ENCODE measurements at places on chromosomes 1 and 21.

DNA sequence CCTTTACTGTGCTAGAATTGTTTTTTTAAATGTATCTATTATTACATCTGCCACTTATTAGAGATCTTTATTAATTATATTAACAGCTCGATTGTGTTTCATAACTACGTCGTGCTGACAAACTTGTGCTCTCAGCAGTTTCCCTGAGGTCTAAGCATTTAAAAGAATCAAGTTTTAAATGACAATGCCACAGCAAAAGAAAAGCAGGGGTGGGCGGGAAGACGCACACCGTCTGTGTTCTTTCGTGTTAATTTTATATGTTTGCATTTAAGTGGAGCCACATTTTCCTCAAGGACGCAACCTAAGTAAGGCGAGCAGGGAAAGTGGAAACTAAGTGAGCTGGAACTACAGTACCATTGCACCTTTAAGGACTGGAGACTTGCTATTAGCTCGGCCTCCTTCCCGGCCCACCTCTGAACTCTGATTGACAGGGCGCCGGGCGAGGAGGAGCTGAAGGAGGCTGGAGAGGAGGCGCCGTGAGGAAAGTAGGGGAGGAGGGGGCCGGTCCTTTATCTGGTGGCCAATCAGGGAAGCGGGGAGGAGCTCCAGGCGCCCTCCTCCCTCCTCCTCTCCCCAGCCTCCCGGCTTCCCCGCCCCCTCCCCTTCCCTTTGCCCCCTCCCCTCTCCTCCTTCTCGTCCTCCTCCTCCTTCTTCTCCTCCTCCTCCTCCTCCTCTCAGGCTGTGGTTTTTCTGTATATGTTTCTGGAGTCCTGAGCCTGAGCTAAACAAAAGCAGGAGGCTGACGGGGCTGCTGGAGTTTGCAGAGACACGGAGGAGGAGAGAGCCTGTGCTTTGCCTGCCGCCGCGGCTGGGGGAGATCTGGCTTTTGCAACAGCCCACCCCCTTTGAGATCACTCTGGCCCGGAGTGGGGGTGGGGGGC lies at the start of gene PBX1:
TSS of gene PBX1 (plus strand) at position 724 of the 881 bp plus-strand sequence.
- peak; percentile 97 for DNase-seq

DNA sequence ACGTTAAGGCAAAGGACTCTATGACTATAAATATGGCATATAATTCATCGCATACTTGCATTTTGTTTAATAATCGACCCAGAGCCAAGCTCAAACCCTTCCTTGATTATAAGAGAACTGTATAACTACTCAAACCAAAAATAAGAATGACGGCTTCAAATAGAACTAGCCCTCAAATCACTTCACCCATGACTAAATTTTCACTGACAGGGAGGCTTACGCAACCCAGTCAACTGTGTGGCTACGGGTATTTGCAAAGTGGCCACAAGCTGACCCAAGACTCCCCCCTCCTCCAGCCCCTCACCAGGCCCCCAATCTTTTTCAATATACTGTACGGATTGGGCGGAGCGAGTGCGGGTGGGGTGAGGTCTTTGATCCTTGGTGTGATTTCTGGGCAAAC lies 268.3 kb downstream of the ASTN1 start:
- no peak for DNase-seq

DNA sequence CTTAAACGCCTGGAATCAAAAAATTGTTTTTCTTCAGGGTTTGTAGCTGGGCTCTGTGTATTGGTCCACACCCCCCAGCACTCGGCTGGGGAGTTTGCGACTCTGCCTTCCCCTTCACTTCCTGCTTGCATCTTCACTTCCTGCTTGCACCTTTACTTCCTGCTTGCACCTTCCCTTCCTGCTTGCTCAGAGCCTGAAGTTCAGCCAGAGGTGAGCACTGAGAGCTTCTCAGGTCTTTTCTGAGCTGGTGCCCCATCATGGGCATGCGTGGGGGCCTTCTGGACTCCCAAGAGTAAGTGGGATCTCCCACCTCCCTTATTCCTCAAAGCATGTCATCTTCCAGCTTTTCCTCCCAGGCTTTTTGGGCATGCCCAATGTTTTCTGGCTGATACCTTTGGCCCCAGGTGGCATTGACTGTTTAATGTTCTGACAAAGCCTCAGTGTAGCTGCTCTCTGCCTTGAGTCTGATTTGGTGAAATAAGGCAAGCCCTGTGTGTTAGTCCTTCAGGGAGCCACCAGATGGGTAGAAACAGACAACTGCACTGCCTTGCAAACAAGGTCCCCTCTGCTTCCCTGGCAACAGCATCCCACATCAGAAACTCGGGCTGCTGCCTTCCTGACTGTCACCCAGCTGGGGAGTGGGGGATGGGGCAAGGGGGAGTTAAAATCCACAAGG lies 3.5 kb downstream of the KRTAP10-2 start:
- DNase-seq: no peak

DNA sequence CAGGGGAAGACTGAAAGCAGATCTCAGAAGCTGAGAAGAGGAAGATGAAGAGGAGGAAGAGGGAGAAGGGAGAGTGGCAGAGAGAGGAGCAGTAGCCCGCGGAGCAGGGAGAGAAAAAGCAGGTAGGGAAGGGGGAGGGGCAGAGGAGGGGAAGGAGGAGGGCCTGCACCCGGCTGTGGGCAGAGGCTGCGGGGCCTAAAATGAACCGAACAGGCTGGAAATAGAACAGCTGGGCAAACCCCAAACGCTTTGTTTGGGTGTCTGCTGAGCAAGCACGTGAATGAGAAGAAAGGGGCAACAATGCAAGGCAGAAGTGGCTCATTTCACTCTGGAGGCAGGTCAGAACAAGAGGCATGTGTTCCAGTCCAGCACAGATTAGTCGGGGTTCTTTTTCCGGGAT lies 33.5 kb downstream of the KCNC4 start:
- no peak for DNase-seq

GRCh38 chr1:247209396-247209795 lies 37.6 kb upstream of the ZNF124 start:
- DNase-seq: no peak

GRCh38 chr1:148309940-148310500 lies 157.9 kb upstream of the NBPF11 start:
- DNase-seq: no peak

DNA sequence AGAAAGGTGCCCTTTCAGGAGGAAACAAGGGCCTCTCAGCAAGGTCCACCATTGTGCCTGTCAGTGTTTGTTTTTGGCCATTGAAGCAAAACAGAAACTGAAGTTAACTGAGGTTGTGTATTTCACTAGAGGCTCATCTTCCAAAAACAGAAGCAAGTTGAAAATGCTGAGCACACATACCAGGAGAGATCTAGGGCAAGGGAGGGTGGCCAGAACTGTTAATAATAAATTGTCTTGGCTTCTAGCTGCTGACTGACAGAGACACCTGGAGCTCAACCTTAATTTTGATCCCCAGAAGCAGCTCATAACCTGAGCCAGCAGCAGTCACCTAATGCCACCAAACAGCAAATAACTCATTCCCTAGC lies 5.2 kb downstream of the AGMAT start:
- no peak for DNase-seq

DNA sequence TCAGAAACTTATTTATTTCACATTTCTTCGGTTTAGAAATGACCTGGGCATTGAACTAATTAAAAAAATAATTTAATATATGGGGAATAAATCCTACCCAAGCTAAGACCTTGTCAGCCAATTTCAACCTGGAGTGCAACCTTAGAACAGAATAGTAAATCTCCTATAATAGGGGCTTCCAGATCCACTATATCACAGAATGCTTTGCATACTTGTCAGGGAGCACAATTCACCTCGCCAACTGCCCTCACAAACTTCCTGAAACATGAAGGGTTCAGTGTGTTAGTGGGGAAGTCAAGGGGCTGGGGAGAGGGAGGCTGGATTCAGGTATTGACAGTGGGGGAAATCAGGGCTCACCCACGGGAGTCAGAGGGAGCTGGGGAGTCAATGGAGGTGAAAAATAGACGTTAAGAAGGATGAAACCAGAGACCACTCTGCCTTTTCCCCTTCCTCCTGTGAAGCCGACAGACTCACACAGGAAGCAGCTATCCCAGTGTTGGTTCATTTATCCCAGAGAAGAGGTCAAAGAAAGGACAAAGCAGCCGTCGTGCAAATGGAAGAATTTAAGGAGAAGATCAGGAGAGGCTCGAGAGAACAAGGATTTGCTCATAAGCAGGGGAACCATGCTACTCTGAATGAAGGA lies 453.3 kb downstream of the NUF2 start:
- DNase-seq: no peak

DNA sequence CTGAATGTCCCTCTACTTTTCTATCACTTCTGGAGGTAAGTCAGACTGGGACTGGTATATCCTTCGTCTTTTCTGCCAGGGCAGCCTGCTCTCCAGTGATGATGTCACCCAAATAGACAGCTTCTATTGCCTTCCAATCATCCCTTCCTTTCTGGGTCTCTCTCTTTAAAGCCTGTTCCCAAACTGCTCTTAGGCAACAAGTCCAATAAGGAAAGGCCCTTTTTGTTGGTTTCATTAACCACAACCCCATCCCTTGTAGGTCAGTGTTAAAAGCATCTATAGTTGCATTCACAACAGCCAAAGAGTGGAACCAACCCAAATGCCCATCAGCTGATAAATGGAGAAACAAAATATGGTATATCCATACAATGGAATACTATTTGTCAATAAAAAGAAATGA lies 114.4 kb downstream of the CNIH3 start:
- no peak for DNase-seq

DNA sequence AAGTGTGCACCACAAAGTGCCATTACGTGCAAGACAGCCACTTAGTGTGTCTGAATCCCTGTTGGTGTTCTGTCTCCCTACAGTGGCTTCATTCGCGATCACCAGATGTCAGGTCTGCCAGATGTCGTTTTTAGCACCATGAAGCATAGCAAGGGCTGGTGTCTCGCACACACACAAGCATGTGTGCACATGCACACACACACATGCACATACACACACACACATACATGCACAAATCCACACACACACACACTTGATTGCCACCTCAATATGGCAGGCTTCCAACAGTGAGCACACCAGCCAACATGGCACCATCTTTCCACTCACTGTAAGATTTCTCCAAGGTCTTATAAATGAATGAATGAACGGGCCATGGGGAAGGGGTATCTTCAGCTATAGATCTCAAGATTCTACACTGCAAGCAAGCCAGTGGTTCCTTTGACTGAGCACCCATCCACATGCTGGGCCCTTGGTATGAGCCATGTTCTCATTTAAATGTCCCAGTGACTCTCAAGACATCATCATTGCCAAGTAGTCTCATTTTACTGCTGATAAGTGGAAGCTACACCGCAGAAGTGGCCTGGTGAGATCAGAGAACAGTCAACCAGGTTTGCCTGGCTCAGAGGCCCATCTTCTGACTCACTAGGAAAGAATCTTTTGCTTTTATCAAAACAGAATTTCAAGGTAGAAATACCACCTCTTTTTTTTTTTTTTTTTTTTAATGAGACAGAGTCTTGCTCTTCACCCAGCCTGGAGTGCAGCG lies 84.9 kb downstream of the SIM2 start:
- no peak for DNase-seq

DNA sequence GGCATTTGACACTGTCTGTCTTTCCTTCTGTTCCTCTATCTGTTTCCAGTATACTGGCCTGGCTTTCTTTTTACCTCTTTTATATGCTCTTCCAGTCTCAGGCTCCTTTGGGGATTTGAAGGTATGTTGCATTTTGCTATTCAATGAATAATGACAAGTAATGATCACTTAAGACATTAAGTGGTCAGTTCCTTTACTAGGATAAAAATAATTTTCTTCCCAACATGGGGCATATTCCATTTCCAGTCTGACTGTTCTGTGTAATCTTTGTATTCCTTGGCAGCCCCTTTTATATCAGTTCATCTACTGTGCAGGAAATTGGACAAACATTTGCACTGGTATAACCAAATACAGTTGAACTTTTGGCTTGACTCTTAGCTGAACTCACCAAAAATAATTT lies 15.6 kb downstream of the METTL18 start:
- no peak for DNase-seq

DNA sequence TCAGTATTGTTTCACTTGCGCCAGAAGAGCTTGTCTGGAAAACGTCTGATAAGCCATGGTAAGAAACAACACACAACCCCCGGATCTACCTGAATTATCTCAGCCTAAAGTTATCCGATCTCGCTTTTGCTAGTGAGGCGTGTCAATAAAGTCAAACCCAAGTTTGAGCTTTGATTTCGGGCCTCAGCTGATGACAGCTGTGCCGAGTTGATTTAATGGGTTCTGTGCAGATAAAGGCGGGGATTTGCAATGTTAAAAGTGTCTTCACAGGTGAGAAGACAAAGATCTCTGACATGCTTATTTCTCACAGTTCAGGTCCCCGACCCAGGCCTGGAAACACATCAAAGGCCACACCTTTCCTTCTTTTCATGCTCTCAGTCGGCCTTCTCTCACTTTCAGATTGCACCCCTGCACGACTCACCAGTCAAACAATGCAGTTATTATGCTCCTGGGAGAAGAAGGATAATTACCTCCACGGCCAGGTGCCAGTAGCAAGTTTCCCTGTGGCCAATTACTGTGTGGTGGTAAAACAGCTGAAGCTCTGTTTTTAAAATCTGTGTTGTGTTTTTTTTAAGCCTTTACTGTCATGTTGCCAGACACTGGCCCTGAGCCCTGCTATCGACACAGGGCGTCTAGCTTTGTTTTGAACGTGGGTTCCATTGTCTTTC lies 245.3 kb upstream of the RUNX1 start:
- peak; percentile 58 for DNase-seq

DNA sequence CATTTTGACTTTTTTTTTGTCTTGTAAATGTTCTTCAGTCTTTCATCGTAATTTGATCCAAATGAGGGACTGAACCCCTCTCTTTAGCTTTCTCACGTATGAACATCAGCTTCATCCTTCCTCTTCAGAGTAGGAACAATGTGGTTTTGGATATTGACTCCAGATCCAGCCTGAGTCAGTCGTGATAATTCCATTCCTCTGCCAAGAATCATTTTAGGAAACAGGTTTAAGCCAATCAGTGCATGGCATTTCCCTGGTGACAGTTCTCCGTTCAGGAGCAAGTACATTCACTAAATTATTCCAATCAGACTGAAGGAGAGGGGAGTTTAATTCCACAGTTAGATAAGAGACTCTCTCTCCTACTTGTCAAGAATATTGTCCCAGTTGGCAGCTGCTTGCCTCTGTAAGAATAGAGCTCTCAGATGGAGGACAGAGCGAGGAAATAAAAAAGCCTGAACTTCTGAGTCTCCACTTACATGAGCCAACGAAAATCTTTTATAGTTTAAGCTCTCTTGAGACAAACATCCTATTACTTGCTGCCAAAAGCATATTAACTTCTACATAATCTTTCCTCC lies 18.6 kb downstream of the RHOU start:
- DNase-seq: no peak

GRCh38 chr21:42835611-42836401 lies 43.5 kb downstream of the WDR4 start:
- no peak for DNase-seq

GRCh38 chr1:246216906-246217305 lies 290.2 kb downstream of the SMYD3 start:
- no peak for DNase-seq

GRCh38 chr1:43569175-43569574 lies 38.5 kb downstream of the PTPRF start:
- DNase-seq: no peak

- DNase-seq: no peak
Measured at GRCh38 chr1:159935719-159936272, 9.6 kb downstream of the IGSF9 start.

Measured in NCI-H1436 (cell line).